ENCODE measurements at places on chromosomes 12 and 14.

DNA sequence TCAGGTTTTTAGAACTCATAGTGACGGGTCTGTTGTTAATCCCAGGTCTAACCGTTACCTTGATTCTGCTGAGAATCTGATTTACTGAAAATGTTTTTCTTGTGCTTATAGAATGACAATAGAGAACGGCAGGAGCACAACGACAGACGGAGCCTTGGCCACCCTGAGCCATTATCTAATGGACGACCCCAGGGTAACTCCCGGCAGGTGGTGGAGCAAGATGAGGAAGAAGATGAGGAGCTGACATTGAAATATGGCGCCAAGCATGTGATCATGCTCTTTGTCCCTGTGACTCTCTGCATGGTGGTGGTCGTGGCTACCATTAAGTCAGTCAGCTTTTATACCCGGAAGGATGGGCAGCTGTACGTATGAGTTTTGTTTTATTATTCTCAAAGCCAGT, 34.4 kb downstream of the PSEN1 start:
- no peak for DNase-seq

- no peak for DNase-seq
Measured at GRCh38 chr12:81128930-81129554, 51.2 kb downstream of the ACSS3 start.

DNA sequence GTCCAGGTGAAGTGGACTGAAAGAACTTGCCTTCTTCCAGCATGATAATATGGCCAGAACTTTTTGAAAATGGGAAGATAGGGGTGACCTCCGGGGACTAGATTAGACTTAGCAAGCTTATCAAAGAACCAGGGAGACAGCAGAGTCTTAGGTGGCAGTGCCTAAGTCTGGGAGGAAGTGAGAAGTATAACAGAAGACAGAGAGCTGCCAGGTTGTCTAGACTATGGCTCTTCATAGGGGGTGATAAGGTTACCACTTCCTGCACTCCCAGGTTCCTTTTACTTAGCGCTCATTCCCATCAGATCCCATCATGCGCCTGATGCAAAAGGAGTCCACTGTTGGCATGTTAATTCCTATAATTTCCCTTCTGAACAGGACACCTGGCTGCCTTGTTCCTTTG, 69.9 kb downstream of the PLXNC1 start:
- DNase-seq, result no peak

DNA sequence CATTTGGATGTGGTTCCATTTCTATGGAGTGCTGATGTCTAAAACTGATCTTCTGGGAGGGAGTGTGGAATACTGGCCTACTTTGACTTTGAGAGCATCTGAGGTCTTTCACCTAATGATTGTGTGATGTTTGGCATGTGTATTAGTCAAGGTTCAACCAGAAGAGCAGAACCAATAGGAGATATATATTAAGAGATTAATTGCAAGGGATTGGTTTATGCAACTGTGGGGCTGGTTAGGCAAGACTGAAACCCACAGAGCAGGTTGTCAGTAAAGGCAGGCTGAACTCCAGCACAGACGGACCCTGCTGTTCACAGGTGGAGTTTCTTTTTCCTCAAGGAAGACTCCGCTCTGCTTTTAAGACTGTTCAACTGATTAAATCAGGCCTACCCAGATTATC, 11.6 kb downstream of the BMAL2 start:
- no peak for DNase-seq

DNA sequence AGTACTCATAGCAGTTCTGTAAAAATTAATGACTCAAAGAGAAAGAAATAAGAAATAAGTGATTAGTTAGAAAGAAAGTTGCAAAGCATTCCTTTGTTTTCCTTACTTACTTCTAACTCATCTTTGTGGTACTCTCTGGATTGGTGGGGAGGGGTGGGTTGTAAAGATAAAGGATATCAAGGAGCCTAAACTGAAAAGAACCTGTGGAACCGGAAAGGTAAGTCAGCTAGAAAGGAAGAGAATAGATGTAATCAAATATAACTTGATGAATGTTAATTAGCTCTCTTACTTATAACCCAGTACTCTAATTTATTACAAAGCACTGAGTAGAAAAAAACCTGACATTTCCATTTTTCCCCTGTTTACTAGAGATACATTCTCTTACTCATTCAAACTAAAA, 37.5 kb upstream of the KRR1 start:
- no peak for DNase-seq
